ENCODE measurements at places on chromosomes 12 and 14.

DNA sequence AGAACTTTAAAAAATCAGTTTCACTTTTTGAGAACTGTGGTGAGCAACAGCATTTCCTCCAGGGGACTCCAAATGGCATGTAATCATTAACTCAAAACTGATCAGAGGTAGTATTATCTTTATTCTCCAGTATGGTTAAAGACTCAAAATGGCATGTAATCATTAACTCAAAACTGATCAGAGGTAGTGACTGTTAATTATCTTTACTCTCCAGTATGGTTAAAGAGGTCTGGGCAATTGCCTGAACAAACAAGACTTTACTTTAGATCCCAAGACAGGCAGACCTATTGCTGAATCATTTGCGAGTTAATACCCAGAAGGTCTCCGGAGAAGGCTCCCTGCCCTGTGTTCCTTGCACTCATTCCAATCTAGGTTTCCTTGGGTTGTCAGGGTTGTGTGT, 6.6 kb upstream of the ACADS start:
- DNase-seq = no peak

GRCh38 chr12:124898923-124899294, 15.5 kb downstream of the UBC start:
- DNase-seq = no peak

DNA sequence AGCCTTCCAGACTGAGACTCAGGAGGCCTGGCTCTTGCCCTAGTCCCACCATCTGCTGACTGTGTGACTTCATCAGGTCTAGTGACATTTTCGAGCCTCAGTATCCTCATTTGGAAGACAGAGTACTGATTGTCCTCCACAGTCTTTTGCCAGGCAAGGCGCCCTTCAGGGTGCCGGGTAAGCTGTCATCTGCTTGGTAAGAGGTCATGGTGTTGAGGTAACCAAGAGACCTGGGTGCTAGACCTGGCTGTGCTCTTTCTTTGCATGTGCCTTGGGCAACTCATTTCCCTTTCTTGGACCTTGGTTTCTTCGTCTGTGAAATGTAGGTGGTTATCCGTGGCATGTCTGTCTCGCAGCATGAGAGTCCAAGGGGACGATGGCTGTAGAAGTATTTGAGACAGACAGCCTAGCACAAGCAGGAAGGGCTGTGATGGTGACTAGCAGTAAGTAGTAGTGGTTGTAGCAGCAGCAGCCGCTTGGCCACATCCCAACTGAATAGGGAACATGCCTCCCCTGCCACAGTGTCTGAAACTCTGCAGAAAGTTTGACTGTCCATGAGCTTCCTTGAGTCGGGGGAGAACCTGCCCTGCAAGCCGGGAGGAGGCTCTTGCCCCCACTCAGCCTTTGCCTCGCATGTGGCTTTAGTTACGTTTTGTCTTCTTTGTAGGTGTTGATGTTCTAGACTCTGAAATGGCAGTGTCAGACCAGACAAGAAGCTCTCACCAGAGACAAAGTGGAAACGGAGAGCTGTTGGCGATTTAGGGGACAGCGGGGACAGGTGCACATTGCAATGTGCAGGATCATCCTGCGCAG, 40.3 kb downstream of the EVL start:
- DNase-seq = no peak

DNA sequence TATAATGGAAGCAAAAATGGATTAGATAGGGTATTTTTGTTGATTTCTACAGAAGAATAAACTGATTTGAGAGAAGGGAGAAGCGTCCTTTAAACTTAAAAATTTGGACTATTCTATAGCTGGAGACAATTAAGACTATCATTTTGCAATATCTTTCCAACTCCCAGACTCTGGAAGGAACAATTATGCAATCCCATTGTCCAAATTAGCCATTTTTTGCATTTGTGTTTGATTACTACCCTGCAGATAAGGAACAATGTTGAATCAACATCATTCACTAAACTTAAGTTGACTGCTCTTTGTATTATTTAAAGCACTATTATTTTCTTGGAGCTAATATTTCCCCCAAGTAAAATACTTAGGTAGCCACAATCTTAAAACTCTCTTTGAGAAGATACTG, 34.8 kb upstream of the SELPLG start:
- DNase-seq = no peak

DNA sequence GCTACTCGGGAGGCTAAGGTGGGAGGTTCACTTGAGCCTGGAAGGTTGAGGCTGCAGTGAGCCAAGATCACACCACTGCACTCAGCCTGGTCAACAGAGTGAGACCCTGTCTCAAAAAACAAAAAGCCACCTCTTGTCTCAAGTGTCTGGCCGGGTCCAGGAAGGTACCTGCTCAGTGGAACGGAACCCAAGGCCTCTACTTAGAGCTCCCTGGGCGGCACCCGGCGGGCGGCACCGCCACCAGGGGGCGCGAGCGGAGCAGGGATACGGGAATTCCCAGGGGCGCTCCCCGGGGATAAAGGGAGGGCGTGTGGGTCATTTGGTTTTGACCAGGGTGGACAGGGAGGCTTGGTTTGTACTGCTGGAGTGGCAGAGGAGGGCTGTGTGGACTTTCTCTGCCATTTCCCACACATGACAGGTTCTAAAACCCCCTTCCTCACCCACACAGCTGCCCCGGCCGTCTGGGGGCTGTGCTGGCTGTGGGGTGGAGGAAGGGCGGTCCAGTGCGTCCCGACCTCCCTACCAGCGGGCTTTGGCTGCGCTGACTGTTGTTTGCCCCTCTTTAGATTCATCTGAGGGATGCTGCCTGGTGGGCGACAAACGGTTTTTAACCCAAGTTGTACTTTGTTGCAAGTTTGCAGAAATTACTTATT, 91.4 kb downstream of the SETD3 start:
- no peak for DNase-seq

GRCh38 chr14:104685998-104686610, 3.3 kb upstream of the INF2 start:
- no peak for DNase-seq

GRCh38 chr14:60003991-60004390, 84.0 kb downstream of the LRRC9 start:
- no peak for DNase-seq

GRCh38 chr12:111995782-111996480, 17.0 kb downstream of the TMEM116 start:
- no peak for DNase-seq

DNA sequence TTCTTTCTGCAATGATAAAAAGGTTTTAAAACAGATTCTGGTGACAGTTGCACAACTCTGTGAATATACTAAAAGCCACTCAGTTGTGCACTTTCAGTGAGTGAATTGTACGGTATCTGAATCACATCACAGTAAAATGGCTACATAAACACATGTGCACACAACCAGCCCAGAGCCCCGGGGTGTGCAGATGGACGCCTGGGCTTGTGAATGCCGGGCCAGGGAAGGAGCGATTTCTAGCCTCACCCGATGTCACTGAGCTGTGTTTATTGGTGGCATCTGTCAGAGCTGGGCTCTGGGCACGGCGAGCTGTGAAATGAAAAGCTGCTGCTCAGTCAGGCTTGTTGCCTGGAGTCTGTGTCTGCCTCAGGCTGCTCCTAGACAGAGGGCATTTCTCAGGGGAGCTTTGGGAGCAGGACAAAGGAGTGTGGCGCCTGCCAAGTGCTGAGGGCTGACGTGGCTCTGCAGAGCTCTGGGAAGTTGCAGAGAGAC, 25.9 kb downstream of the RHOF start:
- no peak for DNase-seq

GRCh38 chr12:52579468-52580465, 6.1 kb upstream of the KRT74 start:
- no peak for DNase-seq

DNA sequence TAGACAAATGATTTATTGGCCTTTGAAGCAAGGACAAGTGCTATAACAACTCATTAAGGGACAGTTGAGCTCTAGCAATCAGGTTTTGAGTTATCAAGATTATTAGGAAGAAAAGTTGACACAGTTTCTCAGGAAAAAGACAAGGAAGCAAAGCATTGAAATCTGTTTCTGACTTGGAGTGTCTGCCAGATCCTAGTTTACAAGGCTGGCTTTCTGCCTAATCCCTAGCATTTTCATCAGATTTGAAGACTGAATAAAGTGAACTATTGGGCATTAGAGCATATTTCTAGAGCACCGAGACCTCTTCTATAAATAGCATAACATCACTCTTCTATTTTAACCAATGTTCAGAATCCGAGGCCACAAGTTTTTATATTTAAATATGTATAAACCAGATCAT, 7.0 kb downstream of the SYT1 start:
- DNase-seq = no peak

GRCh38 chr12:131370321-131370720, 340.6 kb upstream of the SFSWAP start:
- DNase-seq = no peak

GRCh38 chr12:77728018-77728417, 102.7 kb upstream of the NAV3 start:
- DNase-seq = no peak

DNA sequence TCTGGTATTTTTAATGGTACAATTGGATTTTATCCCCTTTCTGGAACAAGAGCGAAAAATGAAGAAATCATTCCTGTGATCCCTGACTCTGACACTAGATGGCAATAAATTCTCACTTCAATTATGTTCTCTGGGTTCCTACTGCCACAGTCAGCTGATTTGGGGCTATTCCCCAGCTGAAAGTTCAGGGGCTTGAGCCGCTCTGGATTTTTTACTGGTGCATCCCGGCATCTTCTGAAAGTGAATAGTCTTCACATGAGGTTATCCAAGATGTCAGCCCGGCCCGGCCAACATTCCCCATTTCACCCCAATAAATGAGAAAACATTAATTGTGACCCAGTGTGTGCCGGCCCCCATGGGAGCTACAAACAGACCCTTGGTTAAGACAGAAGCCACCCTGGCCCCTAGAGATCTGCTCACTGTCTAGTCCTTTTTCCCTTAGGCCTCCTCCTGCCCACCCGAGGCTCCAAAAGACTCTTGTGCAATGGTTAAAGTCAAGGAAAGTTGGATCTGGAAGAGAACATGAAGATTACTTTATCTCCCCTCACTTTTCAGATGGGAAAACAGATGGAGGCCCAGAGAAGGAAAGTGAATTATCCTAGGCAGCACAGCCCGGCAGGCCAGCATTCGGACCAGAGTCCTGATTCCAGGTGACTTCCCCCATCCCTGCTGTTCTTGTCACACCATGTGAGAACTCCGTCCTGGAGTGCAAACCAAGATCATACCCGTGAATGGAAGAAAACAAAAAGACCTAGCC, 20.8 kb downstream of the CKAP4 start:
- DNase-seq = no peak

DNA sequence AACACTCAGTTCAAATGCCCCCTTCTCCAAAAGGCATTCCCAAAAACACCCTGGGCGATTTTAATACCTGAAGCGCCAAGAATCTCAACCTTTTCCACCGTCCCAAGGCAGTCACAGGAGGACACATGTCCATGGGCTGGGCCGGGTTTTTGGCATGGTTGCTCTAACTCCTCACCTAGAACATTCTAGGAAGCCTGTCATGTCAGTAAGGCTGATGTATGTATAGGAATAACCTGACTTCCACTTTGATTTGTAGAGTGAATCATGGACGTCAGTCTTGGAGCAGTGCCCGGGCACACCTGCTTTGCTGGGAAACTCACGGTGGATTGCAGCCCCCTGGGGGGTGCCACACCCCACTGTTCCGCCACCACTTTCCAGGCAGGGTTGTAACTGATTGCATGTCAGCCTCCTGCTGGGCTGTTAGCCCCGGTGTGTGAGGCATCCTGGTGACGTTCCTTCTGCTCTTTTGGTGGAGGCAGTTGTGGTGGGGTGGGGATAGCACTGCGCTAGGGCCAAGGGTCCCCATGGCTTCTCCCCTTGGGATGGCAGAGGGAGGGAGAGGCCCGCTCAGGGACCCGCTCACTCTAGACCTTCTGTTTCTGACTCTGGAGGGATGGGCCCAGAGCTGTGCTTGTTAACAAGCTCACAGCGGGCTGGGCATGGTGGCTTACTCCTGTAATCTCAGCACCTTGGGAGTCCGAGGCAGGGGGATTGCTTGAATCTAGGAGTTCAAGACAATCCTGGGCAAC, 35.2 kb upstream of the FAM181A start:
- DNase-seq = no peak

DNA sequence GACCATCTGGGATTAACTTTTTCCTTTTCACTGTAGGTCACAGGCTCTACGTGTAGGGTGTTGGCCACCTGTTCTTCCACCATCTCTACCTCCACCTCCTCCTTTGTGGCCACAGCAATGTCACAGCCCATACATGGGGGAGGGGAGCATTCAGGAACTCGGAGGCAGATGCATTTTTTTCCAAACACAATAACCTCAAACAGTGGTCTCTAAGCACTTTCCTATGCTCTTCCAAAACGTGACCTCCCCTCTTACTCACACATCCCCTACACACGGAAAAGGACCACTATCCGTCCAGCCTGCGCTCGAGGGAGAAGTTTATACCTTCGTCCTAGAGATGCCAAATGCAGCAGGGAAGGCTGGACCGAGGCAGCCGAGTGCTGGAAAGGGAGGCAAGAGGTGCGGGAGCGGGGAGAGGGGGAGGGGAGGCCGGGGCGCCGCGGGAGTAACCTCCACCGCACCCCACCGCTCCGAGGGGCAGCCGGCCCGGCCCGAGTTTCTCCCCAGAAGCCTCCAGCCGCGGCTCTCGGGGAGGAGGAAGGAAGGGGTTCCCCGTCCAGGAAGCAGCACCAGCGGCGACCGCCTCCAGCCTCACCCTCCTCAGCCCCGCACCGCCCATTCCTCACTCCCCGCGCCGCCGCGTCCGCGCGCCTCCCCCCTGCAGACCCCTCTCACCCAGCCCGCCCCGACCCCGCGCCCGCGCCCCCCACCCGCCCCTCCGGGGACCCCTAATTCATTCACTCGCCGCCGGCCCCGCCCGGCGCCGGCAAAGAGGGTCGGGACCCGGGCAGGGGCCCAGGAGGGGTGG, 594 bp downstream of the KRAS start:
- no peak for DNase-seq

DNA sequence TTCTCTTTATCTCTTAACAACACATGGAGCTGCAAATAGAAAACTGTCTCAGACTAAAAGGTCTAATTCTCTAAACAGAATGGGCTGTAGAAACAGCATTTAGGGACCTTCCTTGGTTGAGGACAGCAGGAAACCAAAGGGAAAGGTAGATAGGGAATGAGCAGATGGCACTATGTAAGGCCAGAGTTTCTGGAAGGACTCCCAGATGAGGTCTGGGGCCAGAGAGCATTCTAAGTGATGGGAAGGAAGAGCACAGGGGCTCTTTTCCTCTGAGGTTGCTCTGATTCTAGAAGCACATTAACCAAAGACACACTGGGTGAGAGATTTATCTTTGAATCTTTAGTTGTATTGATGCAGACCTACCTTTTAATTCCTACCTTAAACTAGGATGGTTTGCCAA, 79.4 kb downstream of the TPH2 start:
- DNase-seq = no peak

All from GF-D8 (cell line).